ENCODE measurements at places on chromosomes 13 and 19.

DNA sequence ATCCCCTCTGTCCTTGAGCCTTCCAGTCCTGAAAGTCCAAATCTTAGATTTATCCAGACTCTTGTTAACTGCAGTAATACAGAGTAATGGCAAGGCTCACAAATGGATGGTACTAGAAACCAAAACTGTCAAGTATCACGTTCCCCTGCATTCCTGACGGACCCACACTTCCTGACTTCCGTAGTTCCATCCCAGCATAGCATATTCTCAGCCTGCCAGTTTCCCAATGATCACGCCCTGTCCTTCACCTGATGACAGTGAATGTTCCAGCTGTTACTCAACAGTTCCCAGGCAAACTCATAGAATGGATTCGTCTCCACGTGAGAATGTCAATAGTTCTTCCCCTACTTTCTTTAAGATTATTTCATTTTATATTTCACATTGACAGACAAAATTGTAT lies 33.6 kb downstream of the SLC7A1 start:
- DNase-seq, result no peak

DNA sequence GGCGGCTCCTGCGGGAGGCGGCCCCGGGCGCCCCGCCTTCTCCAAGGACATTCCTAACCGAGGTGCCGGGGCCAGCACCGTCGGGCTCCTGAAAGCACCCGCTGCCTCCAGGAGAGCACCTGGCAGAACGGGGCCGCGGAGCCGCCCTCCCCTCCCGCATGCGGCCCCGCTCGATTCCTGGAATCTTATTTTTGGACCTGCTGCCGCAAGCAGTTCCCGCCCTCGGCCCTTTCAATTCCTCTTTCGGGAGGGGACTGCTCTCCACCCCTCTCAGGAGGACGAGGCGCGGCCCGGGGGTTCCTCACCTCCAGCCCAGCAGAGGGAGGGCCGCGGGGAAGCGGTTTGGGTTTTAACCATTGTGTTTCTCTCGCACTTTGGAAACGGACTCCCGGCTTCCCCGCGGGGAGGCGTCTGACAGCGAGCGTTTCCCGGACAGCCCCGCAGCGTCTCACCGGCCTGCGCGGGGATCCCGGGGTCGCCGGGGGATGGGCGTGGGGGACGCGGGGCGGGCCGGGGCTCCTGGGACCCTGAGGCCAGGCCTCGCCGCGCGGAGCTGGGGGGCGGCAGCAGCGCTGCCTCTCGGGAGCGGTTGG lies 849 bp downstream of the GAS6 start:
- peak; percentile 15 for DNase-seq

DNA sequence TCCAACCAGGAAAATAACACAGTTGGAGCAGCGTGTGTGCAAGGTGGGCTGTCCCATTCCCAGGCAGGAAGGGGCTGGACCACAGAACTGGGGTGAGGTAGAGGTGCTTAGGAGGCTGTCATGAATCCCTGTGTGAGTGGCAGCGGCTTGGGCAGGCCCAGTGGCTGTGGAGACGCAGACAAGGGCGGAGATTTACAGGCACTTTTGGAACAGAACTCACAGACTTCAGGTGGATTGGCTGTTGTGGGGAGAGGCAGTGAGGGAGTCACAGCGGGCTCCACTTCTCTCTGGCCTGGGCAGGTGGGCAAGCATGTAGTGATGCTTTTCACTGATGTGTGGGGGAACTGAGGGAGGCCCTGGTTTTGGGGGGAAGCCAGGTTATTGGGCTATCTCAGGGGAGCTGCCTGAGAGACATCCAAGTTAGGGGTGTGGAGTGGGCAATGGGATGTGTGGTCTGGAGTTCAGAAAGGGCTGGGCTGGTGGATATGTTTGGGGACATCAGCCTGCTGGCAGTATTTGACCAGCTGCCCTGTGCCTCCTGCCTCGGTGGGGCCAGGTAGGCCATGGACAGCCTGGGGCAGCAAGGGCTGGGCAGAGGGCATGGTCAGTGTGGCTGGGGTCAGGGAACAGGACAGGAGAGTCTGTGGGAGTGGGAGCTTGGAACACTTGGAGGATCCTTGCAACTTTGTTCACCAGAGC lies 27.0 kb upstream of the ZNF492 start:
- no peak for DNase-seq

- DNase-seq, result no peak
These were observed 112.6 kb downstream of the STARD13 start for GRCh38 chr13:33172911-33173310.

DNA sequence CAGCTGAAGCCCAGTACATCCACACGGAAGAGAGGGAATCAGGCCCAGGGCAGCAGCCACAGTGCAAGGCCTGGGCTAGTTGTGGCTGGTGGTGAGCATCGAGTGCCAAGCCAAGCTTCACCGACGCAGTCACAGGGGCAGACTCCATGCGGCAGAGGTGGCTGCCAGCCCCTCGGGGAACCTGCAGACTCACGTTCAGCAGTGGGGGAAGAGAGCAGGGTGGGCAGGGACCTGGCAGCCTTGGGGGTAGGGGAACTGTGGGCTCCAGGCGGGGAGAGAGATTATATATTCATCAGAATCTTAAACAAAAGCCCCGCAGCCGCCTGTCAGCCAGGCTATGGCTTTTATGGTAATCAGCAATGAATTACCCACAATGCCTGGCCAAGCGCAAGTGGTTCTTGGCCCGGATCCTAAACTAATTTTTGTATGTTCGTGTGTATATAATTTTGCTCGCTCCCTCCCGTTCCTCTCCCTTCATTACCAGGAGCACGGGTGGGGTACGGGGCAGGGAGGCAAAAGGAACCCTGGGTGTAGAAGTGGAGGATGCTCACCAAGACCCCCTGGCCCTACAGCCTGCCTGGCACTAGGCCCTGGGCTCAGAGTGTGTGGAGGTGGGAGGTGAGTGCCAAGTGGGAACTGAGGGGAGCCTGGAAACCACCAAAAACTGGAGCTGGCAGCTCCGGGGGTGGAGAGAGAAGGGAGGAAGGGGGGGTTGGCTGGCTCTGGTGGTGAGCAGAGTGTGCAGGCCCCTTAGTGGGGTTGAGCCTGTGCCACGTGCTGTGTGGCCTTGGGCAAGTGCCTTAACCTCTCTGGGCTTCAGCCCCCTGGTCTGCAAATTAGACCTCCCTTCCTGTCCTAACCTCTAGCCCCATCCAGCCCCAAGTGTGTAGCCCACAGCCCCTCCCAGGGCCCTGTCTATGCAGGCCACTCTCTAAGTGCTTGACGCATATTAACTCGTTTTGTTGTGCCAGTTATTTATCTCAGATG lies 31.9 kb downstream of the PTPRS start:
- no peak for DNase-seq

GRCh38 chr19:17296976-17297375 lies 6.2 kb downstream of the ABHD8 start:
- no peak for DNase-seq
